ENCODE measurements at places on chromosomes 13 and 19.

DNA sequence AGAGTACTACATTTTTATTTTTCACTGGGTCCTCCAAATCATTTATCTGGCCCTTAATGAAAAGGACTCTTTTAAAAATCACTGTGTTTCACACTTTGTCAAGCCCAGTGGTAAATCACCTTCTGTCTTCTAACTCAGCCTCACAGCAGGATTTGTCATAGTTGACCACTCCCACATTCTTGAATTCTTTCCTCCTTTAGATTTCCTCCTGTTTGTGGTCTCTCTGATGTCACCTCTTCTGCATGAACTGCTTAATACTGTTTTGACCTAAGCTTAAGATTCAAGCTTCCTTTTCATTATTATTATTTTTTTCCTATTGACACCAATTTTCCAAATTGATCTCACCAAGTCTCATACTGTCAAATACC, 899.8 kb upstream of the MIR17HG start:
- peak; percentile 37 for DNase-seq

DNA sequence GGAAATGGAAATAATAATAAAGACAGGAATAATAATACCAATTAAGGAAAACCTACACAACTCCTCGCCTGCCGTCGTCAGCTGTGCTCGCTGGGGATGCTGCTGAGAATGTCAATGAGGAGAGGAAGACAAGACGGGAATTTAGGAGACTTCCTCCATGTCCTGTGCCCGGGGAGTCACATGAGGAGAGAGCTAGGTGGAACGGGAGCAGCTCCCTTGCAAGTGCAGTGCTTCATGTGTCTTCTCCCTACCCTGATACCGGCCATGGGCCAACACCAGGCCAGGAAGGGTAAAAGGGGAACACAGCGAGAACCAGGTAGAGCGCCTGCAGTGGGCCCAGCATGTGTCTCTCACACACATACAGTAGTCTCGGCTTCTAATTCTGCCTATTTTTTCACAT, 11.8 kb downstream of the DOCK9 start:
- no peak for DNase-seq

- no peak for DNase-seq
Measured at GRCh38 chr19:35167251-35168119, 12.9 kb downstream of the FXYD5 start.

DNA sequence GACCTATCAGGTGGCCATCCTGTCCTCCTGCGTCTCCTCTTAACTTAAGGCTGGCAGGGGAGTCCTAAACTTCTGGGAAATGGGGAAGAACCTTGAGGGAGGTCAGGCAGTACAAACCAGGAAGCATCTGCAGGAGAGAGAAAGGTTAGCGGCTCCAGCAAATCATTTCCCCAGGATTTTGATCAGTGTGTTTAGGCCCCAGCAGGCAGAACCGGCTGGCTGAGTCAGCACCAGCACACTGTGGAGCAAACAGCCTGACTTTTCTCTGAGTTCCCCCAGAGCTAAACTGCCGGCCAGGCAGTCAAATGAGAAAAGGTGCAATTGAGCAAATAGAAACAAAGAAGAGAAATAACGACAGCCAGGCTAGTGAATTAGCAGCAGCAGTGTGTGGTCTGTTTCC, 46.7 kb upstream of the MEDAG start:
- no peak for DNase-seq

- no peak for DNase-seq
Measured at GRCh38 chr13:93420887-93421286, 194.3 kb downstream of the GPC6 start.

DNA sequence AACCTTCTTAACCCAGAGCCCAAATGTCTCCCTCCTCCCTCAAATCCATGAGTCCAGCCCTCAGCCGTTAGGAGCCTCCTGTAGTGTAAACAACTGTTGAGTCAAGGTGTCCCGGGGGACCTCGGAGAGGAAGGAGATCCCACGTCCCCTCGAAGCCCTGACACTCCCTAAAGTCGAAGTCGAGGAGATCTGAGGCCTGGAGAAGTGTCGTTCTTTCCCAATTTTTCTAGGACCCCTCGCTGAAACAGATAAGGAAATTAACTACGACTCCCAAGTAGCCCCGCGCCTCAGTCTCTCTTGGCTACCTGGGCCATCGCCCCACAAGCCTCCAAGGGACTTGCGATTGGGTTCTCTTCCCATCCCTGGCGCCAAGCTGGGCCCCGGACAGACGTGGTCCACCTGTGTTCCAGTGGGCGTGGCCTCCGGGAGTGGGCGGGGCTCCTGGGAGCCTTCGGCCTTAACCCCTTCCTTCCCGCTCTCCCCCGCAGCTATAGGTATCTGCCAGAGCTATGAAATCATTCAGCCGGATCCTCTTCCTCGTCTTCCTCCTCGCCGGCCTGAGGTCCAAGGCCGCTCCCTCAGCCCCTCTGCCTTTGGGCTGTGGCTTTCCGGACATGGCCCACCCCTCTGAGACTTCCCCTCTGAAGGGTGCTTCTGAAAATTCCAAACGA, 869 bp downstream of the GFY start:
- no peak for DNase-seq

GRCh38 chr13:101190976-101191375, 225.3 kb downstream of the NALCN start:
- no peak for DNase-seq
